Activated CD8-positive, alpha-beta memory T cell treated with anti-CD3 and anti-CD28 coated beads, Interleukin-2, amount 50 U/mL, for 4 hours (primary cell): ENCODE measurements at places on chromosomes 7 and 10.

DNA sequence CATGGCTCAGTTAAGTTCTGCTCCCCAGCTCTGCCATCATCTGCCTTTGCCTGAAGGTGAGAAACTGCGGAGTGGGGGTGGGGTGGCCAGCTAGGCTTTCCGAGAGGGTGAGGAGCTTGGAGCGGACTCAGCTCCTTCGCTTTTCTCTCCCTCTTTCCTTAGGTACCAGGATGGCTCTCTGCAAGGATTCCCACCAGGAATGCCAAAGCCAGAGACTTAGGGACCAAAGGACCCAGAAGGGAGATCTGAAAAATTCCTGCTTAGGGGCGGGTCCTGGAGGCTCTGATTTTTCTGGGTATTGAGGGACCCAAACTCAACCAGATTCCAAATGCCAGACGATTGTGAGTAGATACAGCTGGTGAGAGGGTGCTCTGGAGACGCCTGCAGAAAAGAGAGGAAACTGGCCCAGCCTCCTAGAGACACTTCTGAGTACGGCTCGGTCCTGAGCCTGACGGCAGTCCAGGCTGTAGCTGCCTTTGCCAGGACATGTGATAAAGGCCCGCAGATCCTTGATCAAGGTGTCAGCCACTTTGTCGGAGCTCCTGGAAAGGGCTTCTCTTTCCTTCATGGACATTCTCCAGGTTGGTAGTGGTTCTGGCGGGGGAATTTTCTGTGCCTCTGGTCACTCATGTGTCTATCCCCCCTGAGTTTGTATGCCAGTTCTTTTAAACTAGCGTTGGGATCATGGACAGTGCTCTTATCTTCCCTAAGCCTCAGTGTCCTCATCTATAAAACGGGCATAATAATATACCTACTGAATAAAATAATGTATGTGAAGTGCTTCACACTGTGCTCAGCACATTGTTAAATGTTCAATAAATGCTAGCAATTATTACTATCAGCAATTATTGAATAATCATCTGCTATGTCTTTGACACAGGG lies 42.5 kb upstream of the BTRC start:
- no peak for DNase-seq

DNA sequence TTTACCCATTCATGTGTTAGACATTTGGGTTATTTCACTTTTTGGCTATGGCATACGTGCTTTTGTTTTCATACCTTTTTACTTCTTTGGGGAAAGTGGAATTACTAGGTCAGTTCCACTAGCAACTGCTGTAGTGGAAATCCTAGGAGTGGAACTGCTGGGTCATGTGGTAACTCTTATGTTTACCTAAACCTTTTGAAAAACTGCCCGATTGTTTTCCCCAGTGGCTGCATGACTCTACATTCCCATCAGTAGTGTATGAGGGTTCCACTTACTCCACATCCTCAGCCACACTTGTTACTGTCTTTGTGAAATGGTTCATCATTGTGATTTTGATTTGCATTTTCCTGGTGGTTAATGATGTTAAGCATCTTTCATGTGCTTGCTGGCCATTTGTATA lies 82.3 kb downstream of the TAX1BP1 start:
- DNase-seq = no peak

DNA sequence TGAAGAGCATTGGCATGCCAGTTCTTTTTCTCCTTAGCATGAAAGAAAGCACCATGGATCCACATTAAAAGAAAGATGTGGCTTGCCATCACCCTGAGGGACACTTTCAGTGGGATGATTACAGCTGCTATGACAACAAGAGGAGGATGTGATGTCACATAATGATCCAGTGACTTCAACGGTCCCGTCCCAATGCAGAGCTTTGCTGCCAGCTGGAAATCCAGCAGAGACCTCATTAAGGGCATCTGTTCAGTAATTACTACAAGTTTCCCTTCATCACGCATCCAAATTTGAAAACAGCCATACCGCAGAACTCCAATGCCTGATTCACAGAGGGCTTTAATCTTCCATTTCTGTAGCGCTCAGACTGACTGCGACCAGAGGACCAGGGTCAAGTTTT lies 206.6 kb downstream of the LSM5 start:
- no peak for DNase-seq

DNA sequence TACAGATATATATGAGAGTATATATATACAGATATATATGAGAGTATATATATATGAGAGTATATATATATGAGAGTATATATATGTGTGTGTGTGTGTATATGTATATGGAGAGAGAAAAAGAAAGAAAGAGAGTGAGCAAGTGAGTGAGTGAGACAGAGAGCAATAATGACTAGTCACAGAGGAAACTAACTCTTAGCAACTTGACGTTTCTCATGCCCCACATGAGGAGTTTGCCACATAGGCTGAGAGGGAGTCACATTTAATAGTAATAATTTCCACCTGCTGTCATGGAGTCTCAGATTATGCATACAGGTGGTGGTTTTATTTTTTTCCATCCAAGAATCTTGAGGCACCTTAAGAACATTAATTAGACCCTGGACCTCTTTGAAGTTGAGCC lies 199.9 kb downstream of the GATA3 start:
- no peak for DNase-seq

- DNase-seq = no peak
Observed at GRCh38 chr10:103890688-103891087, 27.3 kb downstream of the STN1 start.

DNA sequence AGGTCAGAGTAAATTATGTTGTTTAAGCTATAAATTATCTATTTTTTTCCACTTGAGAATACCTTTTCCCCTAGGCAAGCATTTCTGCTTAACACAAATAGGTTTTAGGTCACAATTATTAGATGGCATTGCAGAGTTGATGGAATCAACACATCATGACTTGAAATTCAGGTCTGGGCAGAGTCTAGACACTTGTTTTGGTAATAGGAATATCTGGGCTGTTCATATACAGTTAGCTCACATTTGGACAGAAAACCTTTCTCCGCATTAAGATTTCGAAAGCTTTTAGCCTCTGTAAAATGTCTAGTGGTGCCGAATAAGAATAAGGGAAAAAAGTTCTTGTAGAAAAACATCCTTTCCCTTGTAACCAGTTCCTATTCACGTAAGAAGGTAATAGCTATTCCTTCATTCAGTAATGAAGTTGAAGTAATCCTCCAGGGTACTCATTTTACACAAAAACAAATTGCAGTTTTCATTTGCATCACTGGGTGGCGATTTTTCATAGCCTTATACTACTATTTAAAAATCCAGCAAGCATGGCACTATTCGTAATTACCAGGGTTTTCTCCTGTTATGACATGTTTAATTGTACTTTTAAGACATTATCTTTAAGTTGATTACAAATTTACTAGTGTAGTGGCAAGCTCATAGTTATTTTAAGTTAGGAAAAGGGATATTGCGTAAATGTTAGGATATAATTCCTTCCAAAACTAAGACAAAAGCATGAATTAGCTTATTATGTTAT lies 37.0 kb downstream of the RPA3 start:
- DNase-seq = peak; percentile 31

DNA sequence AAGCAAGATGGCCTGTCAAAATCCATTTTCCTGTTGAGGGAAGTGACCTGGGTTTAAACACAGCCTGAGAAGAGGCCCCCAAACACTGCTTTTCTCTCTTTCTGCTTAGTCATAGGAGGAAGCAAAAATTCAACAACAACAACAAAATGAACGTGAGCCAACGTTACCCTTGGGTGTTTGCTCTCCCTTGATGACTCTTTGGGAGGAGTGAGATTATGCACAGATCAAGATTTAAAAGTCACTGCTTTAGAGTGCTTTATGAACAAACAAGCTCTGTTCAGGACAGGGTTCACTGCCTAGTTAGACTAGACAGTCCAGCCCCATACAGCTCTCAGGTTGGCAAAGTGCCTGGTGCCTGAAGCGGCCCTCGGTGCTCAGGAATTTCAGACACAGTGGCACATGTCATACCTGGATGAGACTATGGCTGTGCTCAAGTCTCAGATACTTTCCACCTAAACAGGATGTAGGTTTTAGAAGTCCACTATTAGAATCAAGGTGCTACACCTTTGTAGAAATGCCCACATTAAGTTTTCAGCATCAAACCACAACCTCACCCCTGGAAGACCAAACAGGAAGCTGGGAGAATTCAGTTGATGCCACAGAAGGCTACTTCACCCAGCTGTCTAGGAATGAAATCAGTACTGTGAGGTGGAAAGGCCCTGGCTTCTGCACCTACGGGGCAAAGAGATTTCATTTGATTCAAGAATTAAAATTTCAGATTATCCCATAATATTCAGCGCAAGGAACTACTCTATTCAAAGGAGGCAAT lies 38.7 kb downstream of the DENND11 start:
- no peak for DNase-seq

- DNase-seq = no peak
Observed at GRCh38 chr7:106309362-106309761, 24.6 kb upstream of the NAMPT start.

- no peak for DNase-seq
Observed at GRCh38 chr10:15896654-15897053, 36.3 kb upstream of the MINDY3 start.

DNA sequence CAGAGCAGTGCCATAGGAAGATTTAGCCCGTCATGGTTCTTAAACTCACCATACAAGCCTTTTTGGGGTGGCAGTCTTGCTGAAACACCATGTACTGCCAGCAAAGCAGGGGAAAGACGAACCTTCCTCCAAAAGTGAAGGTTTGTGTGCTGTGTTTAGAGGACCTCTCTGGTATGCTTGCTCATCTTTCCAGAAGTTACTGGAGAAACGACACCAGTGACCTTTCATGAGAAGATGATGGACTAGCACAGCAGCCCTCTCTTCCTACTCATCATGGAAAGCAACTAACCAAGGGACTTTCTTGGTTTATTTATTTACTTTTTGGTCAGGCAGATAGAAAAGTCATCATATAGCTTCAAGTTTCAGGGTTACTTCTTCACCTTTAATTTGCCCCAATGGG lies 247.4 kb downstream of the PTEN start:
- DNase-seq = no peak

GRCh38 chr10:110141185-110141584 lies 66.2 kb upstream of the MXI1 start:
- DNase-seq = no peak

DNA sequence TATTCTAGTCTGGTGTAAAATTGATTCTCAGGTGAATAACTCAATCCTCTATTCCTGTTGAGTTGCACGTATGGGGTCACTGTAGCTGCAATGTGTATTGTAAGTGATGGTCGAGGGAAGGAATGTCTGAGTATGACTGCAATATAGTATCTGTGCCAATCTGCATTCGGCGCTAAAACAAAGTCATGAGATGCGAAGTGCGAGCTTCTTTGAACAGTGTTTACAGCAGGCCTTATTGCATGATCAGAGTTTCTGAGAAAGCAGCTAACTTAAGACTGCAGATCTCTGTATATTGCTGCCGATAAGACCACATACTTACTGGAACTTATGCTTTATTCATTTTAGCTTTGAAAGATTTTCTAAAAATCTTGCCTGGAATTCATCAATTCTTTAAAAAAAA lies 341.7 kb upstream of the BMPER start:
- DNase-seq = no peak

DNA sequence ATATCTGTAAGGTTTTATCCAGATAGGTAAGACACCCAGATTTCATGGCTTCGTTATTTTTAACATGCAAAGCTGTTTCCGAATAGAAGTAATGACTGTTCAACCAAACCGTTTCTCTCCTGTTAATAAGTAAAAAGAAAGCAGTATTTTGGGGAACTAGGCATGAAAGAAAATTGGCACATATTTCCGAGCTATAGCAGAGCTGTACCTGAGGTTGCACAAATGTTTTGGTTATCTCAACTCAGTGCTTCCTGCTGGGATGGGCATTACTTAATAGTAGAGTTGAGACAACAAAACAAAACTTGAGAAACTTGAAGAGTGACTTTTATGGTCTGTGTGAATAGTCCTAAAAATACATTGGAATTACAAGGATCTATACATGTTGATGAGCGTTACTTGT lies 564.3 kb upstream of the SORCS1 start:
- no peak for DNase-seq

GRCh38 chr10:21065621-21066248 lies 168.6 kb upstream of the NEBL start:
- DNase-seq = no peak

GRCh38 chr7:87220026-87220733 lies 648 bp upstream of the TMEM243 start:
- peak; percentile 84 for DNase-seq

GRCh38 chr7:112238852-112239610 lies 32.5 kb downstream of the ZNF277 start:
- no peak for DNase-seq

GRCh38 chr7:149626972-149627371 lies 129.4 kb upstream of the ZNF746 start:
- no peak for DNase-seq

DNA sequence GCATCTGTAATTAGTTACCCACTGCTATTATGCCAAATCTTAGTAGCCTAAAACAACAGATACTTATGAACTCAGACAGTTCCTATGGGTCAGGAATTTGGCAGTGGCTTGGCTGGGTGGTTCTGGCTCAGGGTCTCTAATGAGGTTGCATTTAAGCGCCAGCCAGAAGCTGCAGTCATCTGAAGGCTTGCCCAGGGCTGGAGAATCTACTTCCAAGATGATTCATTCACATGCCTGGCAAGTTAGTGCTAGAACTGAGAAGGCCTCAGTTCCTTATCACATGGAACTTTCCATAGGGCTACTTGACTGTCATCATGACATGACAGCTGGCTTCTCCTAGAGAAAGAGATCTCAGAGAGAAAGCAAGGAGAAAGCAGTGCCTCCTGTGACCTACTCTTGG lies 121.3 kb downstream of the AVL9 start:
- no peak for DNase-seq

GRCh38 chr10:17872191-17873091 lies 63.3 kb downstream of the MRC1 start:
- DNase-seq = no peak

DNA sequence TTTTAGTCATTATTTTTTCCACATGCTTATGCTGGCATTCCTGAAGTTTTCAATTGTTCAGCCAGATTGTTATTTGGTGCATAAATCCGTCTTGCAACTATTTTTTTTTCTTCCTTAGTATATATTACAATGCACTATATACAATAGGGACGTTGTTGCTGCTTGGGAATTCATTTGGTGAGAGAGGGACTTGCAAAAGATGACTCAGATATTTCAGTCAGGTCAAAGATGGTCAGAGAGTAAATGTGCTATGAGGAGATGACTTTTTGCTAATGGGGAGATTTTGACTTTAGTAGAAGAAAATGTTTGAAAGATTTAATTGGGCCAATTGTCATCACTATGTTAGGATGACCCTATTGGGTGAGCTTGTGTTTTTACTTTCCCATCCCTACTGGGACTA lies 348.4 kb upstream of the MTPN start:
- DNase-seq = no peak

DNA sequence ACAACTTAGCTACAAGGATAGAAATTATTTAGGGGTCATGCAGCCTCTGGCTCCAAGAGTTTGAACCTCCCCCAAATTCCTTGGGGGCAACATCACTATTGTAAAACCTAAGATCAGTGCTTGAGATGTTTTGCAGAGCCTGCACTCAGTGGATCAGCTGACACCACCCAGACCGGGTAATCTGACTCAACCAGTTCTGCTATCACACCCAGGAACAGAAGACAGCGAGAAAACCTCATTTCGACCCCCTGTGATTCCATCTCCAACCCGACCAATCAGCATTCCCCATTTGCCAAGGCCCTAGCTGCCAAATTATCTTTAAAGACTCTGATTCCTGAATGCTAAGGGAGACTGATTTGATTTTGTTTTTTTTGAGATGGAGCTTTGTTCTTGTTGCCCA lies 5.2 kb downstream of the TACR2 start:
- no peak for DNase-seq

GRCh38 chr10:29732918-29733317 lies 98.1 kb upstream of the SVIL start:
- no peak for DNase-seq
